ENCODE measurements at places on chromosomes 13 and 19.

- DNase-seq, result no peak
These were observed 42.8 kb upstream of the RFXAP start for GRCh38 chr13:36776175-36776574.

DNA sequence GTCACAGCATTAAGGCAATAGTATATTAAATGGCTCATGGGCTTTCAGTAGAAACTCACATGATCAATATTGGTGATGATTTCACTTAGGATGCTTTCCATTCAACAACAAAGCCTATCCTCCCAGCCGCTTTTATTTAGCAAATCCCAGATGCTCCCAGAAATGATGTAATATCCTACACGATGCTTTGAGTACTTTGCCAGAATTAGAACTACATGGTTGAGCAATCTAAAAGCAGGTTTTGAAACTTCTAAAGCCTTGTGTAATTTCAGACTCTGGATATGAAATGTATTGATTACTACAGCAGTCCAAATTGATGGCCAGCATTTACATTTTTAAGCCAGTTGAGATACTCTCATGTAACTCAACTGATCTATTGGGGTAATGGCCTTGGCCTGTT, 13.6 kb downstream of the DLEU7 start:
- DNase-seq, result no peak

GRCh38 chr19:2775556-2776430, 7.3 kb downstream of the SGTA start:
- DNase-seq, result no peak

DNA sequence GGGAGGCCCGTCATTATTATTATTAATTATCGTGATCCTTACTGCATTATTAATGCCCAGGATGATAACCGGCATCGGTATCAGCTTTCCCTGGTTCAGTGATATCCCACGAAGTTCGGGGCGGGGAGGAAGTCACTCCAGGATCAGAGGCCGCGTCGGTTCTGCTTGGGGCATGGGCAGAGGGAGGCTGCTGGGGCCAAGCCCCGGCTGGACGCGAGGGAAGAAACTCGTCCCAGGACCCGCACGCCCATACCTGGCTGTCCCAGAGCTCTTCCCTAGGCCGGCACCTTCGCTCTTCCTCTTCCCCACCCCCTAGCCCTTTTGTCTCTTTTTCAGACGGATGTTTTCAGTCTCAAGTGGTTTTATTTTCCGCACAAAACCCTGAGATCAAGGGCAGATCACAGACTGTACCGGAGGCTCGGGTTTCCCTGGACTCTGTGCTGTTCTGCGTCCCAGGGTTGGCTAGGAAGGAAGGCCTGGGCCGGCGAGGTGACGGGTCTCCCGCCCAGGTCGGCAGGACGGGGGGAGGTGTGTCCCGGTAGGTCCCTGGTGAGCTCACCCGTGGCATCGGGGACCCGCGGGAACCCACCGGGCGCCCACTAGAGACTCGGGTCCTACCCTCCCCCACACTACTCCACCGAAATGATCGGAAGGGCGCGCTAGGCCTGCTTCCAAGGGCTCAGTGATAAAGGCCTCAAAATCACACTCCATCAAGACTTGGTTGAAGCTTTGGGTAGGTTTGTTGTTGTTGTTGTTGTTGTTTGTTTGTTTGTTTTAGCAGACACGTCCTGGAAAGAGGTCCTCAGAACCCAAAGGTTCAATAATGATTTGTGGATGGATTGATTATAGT, 7.9 kb downstream of the ZIC2 start:
- no peak for DNase-seq

DNA sequence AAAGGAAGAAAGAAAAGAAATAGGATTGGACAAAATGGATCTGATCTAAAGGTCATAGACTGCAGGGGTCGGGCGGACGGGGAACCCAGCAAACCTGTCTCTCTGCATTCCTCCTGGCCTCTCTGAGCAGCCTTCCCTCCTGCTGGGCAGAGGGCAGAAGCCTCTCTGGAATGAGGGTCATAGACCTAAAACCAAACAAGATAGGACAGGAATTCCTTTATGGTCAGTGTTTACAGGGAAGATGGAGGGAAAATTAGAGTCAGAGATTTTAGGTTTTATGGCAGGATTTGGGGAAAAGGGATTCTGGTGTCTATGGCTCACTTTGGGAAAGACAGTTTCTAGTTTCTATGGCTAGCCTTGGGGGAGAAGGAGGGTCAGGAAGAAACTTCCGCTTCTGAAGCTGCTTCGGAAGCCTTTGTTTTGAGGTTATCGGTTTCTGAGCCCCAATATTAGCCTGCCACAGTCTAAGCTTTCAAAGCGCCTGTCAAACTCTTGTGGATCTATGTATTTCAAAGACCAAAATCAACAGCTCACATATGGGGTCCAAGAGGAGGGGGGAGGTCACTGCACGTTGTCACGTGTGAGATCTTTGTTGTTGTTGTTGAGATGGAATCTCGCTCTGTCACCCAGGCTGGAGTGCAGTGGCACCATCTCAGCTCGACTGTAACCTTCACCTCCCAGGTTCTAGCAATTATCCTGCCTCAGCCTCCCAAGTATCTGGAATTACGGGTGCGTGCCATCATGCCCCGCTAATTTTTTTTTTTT, 18.9 kb upstream of the DPRX start:
- no peak for DNase-seq

- DNase-seq, result no peak
These were observed 214.0 kb downstream of the IRS2 start for GRCh38 chr13:109572389-109572788.

GRCh38 chr13:36806102-36806501, 12.9 kb upstream of the RFXAP start:
- no peak for DNase-seq

DNA sequence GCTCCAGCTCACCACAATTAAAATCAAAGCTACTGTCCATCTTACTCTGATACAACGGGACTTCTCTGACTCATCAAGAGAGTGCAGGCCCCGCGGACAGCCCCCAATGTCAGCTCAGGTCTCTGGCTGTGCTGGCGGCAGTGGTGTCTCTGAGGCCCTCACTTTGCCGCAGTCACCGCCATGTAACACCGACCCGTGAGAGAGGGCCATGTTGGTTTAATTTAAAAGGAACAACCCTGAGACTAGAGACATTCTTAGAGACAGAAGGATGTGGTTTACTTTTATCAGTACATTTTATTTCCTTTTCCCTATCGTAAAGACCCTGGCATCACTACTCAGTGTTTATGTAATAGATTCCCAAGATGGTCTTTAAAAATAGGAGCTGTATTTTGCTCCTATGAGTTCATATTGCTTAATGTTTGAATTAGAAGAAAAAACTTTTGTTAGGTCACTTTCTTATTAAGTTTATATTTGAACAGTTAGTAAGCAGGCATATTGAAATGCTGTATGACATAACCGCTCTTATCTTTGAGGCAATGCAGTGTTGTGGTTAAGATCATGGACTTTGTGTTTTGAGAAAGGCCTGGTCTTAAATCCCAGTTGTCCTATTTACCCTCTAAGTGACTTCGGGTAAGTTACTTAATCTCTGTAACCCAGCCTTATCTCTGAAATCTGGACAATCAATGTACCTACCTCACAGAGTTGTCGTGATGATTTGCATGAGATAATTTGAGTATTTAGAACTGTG, 23.4 kb downstream of the DGKH start:
- DNase-seq, result no peak

DNA sequence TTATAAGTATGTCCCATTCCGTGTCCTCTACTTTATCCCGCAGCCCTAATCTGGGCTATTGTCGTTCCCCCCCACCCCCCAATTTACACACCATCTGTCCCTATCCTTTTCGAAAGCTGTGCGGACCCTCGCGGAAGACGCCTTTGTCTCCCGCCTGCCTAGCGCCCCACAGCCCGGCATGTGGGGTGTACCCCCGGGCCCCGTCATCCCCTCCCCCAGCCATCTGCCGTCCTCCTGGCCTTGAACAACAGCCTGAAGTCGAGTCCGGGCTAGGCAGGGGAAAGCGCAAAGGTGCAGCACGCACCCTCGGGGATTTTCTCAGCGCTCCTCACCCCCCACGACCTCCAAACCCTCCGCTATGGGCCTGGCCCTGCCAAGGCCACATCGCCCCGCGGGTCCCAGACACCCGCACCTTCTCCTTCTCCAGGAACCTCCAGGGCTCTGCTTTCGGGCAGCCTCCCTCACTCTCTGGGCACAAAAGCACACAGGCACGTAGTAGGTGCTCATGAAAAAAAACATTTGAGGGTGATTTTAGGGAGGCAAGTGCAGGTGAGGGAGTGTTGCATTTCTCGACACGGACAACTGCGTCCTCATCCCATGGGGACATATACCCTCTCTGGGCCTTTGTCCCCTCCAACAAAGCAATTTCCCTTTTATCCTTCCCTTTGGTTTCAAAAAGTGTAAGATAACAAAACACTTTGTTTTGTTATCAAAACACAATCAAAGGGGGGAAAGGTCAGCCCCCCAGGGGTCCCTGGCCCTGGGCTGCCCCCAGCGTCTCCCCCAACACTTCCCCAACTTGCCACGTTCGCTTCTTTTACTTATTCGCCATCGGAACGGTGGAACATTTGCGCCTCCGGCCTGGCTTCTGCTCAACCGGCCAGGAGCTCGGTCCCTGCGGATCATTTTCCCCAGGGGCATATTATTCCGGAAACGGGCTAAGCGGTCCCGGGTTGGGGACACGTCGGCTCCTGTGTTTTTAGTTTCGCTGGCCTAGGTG, 16.4 kb downstream of the CCDC124 start:
- no peak for DNase-seq

DNA sequence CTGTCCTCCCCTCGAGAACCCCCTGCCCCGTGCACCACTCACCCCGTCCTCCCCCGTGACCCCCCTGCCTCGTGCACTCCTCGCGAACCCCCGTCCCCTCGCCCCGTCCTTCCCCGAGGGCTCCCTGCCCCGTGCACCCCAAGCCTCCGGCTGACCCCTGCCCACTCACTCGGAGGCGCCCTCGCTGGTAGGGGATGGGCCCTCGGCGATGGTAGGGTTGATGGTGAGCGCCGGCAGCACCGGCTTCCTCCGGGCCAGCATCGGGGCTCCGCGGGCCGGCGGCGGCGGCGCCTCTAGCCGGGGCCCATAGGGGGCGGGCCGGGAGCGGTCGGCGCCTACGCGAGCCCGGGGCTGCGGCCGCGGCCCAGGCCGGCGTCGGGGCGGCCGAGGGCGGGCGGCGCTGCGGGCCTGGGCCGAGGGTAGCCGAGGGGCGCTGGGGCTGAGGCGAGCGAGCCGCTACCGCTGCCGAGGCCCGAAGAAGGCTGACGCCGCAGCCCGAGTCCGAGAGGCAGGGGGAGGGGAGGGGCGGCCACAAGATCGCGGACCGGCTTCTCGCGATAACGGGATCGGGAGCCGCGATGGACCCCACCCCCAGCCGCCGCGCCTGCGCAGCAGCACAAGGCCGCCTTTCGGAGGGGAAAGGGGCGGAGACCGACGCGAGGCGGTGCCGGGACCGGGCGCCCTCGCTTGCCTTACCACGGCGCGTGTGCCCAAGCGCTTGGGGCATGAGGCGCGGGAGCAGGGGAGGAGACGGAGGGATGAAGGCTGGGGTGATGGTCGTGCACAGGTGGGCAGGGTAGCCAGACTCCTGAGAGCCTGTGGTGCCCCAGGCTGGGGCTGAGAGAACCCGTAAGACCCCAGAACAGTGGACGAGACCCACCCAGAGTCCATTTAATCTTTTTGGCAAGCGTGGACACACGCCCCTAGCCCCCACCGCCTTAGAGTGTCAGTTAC, at the start of gene MAP2K2:
TSS of gene MAP2K2 (minus strand) at position 508 of the 954 bp plus-strand sequence. CDS start at position 261, 247 bp downstream.
- peak; percentile 81 for DNase-seq

GRCh38 chr19:15614507-15615379, at the start of gene CYP4F8:
Gene CYP4F8, plus strand, starts transcription at chr19:15615218. Its CDS starts 399 bp downstream, at chr19:15615617.
- DNase-seq, result no peak

DNA sequence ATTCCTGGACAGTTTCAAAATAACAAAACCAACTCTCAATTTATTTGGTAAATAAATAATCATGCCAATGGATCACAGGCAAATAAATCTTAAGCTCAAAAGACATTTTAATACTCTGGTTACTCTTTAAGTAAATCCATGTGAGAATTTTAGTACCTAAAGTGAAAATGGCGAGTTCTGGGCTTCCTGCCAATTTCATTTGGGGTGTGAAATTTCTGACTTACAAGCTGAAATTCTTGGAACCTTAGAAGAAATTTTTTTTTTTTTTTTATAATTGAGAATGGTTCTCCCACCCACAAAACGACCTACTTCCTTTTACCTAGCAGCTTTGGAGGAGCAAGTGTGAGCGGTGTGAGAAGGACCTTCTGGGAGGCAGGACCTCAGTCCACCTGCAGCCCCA, 354.5 kb upstream of the NBEA start:
- DNase-seq, result no peak

GRCh38 chr13:75904012-75904411, 267.9 kb downstream of the LMO7 start:
- no peak for DNase-seq

- no peak for DNase-seq
These were observed 150.2 kb downstream of the ZNF536 start for GRCh38 chr19:30522341-30522740.

- DNase-seq, result no peak
These were observed 236.3 kb downstream of the COL4A1 start for GRCh38 chr13:110070511-110071120.

DNA sequence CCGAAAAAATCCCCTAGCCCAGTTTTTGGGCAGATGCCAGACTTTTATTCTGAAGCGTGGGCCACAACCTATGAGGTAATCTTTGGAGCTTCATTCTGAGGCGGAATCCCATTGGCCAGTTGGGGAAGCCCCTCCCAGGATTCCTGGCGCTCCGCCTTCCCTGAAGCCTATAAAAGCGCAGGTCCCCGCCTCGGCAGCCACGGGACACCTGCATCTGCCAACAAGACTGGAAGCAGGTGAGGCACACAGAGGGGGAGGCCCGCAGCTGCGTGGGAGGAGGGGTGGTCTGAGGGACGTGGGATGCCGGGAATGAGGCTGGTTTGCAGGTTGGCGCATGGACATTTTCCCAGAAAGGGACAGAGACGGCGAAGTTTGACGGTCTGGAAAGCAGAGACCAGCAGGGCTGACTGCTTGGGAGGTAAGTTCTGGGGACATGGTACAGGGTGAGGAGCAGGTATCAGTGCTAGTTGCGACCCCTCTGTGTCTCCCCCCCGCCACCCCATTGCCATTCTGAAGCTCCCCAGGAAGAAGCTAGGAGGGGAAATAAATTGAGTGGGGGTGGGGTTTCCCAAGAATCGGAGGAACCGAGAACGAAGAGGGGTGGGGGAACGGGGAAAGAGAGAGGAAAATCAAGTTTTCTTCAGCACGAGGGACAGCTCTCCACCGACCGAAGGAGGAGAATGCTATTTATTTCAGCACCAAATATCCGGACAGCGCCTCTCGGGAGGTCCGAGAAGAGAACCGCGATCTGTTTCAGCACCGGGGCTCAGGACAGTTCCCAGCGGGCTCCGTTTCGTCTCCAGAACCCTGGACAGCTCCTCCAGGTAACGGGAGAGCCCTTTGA, 22.4 kb upstream of the FEM1A start:
- DNase-seq, result peak; percentile 24

DNA sequence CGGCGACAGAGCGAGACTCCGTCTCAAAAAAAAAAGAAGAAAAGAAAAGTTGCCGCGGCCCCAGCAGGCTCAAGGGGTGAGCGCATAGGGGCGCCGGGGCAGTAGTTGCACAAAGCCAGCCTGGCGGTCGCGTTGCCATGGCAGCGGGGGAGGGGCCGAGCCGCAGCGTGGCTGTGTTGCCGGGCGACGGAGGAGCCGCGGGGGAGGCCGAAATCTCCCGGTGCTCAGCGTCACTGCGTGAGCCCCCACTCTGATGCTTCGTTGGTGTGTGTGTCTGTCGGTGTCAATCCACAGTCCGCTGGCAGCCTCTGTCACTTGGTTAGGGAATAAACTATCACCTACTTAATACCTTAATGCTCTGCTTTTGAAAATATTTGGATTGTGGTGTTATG, 82.9 kb upstream of the C1QTNF9B start:
- DNase-seq, result peak; percentile 57
